B cell (primary cell): ENCODE measurements at places on chromosomes 12 and 14. TPM values are rescaled to one million over a fixed set of nuclear protein-coding genes. Genes with fewer than 3 reads are reported as not detected.
A peak's percentile ranks its signal among the peaks of the same experiment; 100 is the strongest.

- H3K4me1 ChIP-seq, result peaks cover 11% of the 10 kb centered on the region
- DNase-seq, result no peak
- no peak overlapping the region for H3K27ac ChIP-seq
- peaks cover 2% of the 10 kb centered on the region for H3K36me3 ChIP-seq
- H3K27me3 ChIP-seq, result no peaks in the 10 kb centered on the region
Observed at GRCh38 chr12:53596920-53597363, 29.2 kb downstream of the ATF7 start.

GRCh38 chr12:102033991-102034745 is 27.6 kb downstream of the WASHC3 start:
- DNase-seq, result no peak
- H3K27ac ChIP-seq, result no peak overlapping the region
- no peaks in the 10 kb centered on the region for H3K4me1 ChIP-seq
- no peaks in the 10 kb centered on the region for H3K27me3 ChIP-seq
- no peak overlapping the region for H3K4me3 ChIP-seq

DNA sequence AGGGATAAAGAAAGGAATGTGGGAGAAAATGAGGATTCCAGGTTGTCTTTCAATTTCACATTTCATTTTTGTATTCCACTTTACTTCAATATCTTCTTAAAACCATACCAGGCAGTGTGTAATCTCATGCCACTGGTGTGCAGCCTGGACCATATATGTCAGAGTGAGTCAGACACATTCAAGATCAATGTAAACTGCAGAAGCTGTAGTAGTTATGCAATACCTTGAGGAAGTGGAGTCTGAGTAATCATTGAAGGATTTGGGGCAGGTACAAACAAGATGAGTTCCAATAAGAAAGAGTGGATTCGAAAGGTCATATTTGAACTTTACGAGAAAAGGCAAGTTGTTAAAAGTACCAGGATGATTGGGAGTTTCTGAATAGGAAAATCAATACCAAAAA is 14.1 kb downstream of the PLCZ1 start:
- no peak overlapping the region for H3K4me3 ChIP-seq
- H3K27ac ChIP-seq, result no peak overlapping the region
- no peak for DNase-seq
- no peaks in the 10 kb centered on the region for H3K27me3 ChIP-seq
- no peaks in the 10 kb centered on the region for H3K36me3 ChIP-seq
- H3K4me1 ChIP-seq, result no peaks in the 10 kb centered on the region

DNA sequence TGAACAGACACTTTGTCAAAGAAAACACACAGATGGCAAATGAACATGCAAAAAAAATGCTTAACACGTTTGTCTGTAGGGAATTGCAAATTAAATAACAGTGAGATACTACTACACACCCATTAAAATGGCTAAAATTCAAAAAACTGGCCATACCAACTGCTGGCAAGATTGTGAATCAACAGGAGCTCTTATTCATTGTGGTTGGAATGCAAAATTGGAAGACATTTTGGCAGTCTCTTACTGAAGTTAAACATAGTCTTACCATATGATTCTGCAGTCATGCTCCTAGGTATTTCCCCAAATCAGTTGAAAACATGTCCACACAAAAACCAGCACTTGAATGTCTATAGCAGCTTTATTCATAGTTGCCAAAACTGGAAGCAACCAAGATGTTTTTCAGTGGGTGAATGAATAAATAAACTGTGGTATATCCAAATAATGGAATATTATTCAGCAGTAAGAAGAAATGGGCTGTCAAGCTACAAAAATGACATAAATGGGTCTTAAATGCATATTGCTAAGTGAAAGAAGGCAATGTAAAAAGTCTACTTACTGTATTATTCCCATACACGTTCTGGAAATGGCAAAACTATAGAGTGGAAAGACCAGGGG is 91.4 kb downstream of the PLEKHA5 start:
- no peaks in the 10 kb centered on the region for H3K27me3 ChIP-seq
- H3K4me3 ChIP-seq, result no peak overlapping the region
- no peaks in the 10 kb centered on the region for H3K36me3 ChIP-seq
- H3K27ac ChIP-seq, result no peak overlapping the region
- DNase-seq, result no peak
- no peaks in the 10 kb centered on the region for H3K4me1 ChIP-seq

GRCh38 chr14:76710056-76711010 is 50.9 kb upstream of the VASH1 start:
- no peaks in the 10 kb centered on the region for H3K4me1 ChIP-seq
- H3K36me3 ChIP-seq, result no peaks in the 10 kb centered on the region
- H3K27ac ChIP-seq, result no peak overlapping the region
- no peak overlapping the region for H3K4me3 ChIP-seq
- DNase-seq, result peak; percentile 49
- no peaks in the 10 kb centered on the region for H3K27me3 ChIP-seq

DNA sequence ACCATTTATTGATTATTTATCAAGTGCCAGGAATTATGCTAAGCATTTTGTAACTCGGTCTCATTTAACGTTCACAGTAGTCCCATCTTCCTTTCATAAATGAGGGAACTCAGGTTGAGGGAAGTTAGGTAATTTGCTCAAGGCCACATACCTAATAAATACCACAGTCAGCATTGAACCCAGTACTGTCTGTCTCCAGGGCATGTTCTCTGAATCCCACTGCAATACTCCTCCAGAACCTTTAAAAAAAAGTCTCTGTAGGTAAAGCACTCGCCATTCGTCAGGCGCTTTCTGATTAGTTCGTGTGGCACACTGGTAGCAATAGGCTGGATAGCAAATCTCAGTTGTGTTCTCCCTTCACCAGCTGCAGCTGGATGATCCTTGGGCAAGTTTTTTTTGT is 14.3 kb downstream of the SLC17A8 start:
- H3K36me3 ChIP-seq, result no peaks in the 10 kb centered on the region
- no peaks in the 10 kb centered on the region for H3K4me1 ChIP-seq
- DNase-seq, result no peak
- H3K27me3 ChIP-seq, result no peaks in the 10 kb centered on the region

DNA sequence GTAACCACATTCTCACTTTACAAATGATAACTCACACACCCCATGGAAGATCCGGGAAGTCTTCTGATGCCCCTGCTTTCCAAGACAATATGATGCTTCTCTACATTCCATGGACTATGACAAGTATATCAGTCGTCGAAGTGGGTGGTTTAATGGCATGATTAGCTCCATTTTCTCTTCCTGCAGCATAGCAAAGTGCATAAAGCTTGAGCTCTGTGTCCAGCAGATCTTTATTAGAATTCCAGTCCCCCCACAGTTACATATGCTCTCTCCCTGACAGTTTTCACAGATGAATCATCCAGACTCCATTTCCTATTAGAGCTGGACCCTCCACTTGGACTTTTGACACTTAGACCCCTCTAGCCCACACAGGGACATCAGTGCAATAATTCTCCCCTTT is 174.9 kb downstream of the BCAT1 start:
- no peaks in the 10 kb centered on the region for H3K4me1 ChIP-seq
- no peak overlapping the region for H3K27ac ChIP-seq
- H3K36me3 ChIP-seq, result no peaks in the 10 kb centered on the region
- no peak for DNase-seq
- no peak overlapping the region for H3K4me3 ChIP-seq
- H3K27me3 ChIP-seq, result no peaks in the 10 kb centered on the region

- no peaks in the 10 kb centered on the region for H3K4me1 ChIP-seq
- H3K36me3 ChIP-seq, result no peaks in the 10 kb centered on the region
- no peak overlapping the region for H3K4me3 ChIP-seq
- peaks cover 9% of the 10 kb centered on the region for H3K27me3 ChIP-seq
- no peak overlapping the region for H3K27ac ChIP-seq
Observed at GRCh38 chr12:127455347-127456265, 811.4 kb upstream of the TMEM132C start.

- no peaks in the 10 kb centered on the region for H3K27me3 ChIP-seq
- DNase-seq, result no peak
- H3K27ac ChIP-seq, result no peak overlapping the region
- H3K4me3 ChIP-seq, result no peak overlapping the region
Observed at GRCh38 chr12:82966001-82966559, 279.4 kb downstream of the TMTC2 start.

GRCh38 chr14:68795597-68796417 is 2.9 kb upstream of the ZFP36L1 start:
- peaks cover 14% of the 10 kb centered on the region for H3K36me3 ChIP-seq
- no peaks in the 10 kb centered on the region for H3K27me3 ChIP-seq

GRCh38 chr14:102686196-102686801 is 91.0 kb upstream of the TRAF3 start:
- no peak for DNase-seq
- no peak overlapping the region for H3K27ac ChIP-seq
- H3K4me1 ChIP-seq, result peaks cover 8% of the 10 kb centered on the region
- H3K4me3 ChIP-seq, result no peak overlapping the region
- peaks cover 14% of the 10 kb centered on the region for H3K36me3 ChIP-seq

Gene DACT1
- 2.2 and 2.7 TPM in 2 replicates for total RNA-seq

Gene FGD4
- total RNA-seq, result 2.8 and 3.9 TPM in 2 replicates

Gene TCL1A
- total RNA-seq, result 272 and 275 TPM in 2 replicates

Gene LUM
- not detected in 2 replicates for total RNA-seq

Gene CPNE6
- total RNA-seq, result not detected in 2 replicates

Gene SERPINA9
- total RNA-seq, result 0.73 and 0.74 TPM in 2 replicates

Gene SOAT2
- not detected in 2 replicates for total RNA-seq

Gene BICDL1
- total RNA-seq, result 41.5 and 43.6 TPM in 2 replicates

Gene NGB
- not detected in 2 replicates for total RNA-seq

Gene BDKRB1
- total RNA-seq, result not detected in 2 replicates
